H9 (cell line): ENCODE measurements at places on chromosomes 6 and 20. TPM values are rescaled to one million over a fixed set of nuclear protein-coding genes. Genes with fewer than 3 reads are reported as not detected.

Gene ADTRP
- not detected in 2 replicates for total RNA-seq

Gene FOXP4
- 18.2 and 19.0 TPM in 2 replicates for total RNA-seq

DNA sequence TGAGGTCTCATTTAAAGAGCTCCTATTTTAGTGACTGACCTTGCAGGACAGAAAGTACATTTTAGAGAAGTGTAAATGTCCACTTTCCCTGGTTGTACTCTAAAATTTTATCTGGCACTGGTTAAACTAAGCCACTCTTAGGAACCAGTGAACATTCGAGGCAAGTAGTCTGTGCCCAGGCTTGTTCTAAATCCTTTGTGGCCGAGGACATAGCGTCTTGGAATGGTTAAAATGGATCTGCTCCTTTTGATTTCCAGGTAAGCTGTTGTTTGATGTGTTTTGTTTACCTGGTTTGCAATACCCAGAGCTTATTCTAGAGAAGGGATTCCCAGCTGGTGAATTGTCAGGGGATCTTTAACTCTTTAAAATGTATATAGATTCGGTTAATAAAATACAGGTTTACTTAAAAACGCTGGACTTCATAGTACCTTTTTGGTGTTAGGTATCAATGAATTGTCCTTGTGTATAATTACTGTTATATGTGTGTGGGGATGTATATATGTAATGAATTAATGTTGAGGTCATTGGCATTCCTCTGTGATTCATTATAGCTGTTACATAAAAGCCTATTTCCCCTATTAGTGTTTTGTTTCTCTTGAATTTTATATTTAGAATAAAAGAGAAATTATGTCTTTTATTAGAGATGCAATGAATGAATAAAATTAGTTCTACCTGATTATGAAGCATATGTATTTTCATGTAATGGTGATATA, 15.8 kb downstream of the SNX9 start:
- H3K27ac ChIP-seq: no peak overlapping the region
- no peak overlapping the region for H3K4me3 ChIP-seq
- peaks cover 12% of the 10 kb centered on the region; the same call in 1 of the 2 replicates for H3K4me1 ChIP-seq
- DNase-seq: no peak
- H3K36me3 ChIP-seq: peaks cover 6% of the 10 kb centered on the region
- no peaks in the 10 kb centered on the region for H3K27me3 ChIP-seq

GRCh38 chr6:107115695-107116327, 496 bp upstream of the BEND3 start:
- no peaks in the 10 kb centered on the region for H3K27me3 ChIP-seq
- peaks cover 22% of the 10 kb centered on the region for H3K36me3 ChIP-seq
- H3K4me1 ChIP-seq: peaks cover 3% of the 10 kb centered on the region; the same call in 1 of the 2 replicates
- H3K4me3 ChIP-seq: peak overlapping the region; percentile 70
- H3K27ac ChIP-seq: peak overlapping the region; percentile 95

DNA sequence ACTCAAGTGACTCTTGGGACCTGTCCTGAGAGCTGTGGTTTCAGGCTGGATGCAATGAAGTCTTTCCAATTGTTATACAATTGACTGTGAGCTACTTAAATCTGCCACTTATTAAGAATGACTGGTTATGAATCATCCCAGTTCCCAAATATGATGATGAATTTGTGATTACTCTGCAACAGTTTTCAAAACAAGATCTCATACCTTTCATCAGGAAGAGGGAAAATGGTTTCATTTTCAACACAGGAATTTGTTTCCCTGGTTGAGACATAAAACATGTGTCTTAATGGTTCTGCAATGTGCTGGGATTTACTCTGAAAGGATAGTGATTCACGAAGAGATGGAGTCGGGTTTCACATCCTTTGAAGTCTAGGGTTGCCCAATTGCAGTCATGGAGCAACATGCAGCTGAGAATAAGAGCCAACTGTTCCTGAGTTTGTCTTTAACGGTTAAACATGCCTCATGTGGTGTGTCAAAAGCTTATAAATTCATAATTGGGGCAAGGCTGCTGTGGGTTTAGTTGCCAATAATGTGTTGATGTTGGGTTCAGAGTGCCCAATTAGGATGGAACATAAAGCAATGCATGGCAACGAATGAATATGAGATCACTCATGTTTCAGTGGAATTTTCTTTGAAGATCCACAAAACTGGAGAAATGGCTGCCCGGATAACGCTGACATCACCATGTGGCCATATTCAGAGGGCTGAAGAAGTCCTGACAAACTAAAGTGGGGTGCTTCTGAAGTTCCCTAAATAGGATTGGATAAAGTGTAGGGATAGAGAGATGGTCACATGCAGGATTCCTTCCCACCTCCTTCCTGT, 41.0 kb downstream of the CYP24A1 start:
- H3K27ac ChIP-seq: no peak overlapping the region
- H3K4me3 ChIP-seq: no peak overlapping the region
- H3K36me3 ChIP-seq: peaks cover 5% of the 10 kb centered on the region; the same call in 1 of the 2 replicates
- no peaks in the 10 kb centered on the region for H3K27me3 ChIP-seq
- DNase-seq: peak; percentile 40

- H3K27ac ChIP-seq: no peak overlapping the region
- peaks cover 6% of the 10 kb centered on the region; the same call in 1 of the 2 replicates for H3K4me1 ChIP-seq
- no peaks in the 10 kb centered on the region for H3K27me3 ChIP-seq
- H3K4me3 ChIP-seq: no peak overlapping the region
- no peaks in the 10 kb centered on the region for H3K36me3 ChIP-seq
These were observed 43.6 kb upstream of the FAM83B start for GRCh38 chr6:54802775-54803634.

DNA sequence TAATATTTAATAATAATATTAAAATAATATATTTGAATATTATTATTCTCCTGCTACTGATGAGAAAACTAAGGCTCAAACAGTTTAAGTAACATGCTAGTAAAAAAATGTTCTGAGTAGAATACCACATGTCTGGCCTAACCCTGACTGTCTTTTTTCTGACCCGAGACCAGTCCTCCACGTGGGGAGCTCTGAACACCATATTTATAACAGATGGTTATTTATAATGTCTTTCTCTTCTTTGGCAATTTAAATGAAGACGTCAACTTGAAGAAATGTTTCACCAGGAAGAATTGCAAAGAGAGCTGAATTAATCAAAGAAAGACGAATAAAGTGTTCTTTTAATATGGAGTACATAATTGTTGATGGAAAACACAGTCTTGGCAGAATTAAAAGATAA, 82.0 kb downstream of the SLC22A3 start:
- no peak overlapping the region for H3K4me3 ChIP-seq

DNA sequence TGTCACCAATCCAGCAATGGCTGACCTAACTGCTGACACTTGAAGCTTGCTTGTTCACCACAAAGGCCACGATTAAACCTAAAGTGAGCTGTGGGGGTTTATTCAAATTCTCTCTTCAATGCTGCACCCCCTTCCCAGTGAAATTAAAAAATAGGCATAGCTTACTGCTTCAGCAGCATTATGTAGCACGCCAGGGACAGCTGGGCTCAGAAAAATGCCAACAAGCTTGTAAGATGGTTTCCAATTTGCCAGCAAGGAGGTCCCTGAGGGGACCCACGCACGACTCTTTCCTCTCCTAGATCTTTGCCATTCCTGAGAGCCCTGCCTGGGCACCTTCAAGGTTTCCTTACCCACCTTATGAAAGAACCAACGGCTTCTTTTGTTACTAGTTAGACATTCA, 113.5 kb upstream of the CDH4 start:
- no peaks in the 10 kb centered on the region for H3K36me3 ChIP-seq
- peaks cover 14% of the 10 kb centered on the region; the same call in 1 of the 2 replicates for H3K27me3 ChIP-seq
- H3K4me3 ChIP-seq: no peak overlapping the region
- no peak overlapping the region for H3K27ac ChIP-seq
